ENCODE measurements at places on chromosomes 4 and X. TPM values are rescaled to one million over a fixed set of nuclear protein-coding genes. Genes with fewer than 3 reads are reported as not detected.

DNA sequence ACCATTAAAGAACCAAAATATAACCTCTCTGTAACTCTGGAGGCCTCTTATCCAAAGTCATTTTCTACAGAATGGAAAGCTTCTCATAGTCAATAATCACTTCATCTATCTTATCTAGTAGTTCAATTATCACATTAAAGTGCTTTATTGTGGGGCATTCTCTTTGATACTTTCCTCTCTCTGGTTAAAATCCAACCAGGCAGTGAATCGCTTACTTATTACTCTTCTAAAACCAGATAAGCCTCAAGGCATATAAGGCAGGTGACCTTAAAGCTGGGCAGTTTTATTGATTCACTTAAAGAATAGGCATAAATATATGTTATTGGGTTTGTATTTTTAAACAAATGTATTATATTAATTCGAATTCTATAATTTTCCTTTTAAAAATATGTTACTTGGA lies 2162.1 kb upstream of the TENM3 start:
- no peak for DNase-seq

GRCh38 chr4:150126201-150126863 lies 48.1 kb downstream of the DCLK2 start:
- DNase-seq, result no peak

DNA sequence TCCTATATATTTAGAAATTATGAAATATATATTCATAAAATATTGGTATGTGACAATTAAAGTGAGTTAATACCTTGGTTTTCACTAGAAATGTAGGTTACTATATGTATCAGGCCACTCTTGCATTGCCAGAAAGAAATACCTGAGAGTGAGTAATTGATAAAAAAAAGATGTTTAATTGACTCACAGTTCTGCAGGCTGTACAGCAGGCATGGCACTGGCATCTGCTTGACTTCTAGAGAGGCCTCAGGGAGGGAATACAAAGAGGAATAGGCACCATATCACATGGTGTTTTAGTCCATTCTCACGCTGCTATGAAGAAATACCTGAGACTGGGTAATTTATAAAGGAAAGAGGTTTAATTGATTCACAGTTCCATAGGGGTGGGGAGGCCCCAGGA lies 1560.6 kb downstream of the STIM2 start:
- DNase-seq, result no peak

DNA sequence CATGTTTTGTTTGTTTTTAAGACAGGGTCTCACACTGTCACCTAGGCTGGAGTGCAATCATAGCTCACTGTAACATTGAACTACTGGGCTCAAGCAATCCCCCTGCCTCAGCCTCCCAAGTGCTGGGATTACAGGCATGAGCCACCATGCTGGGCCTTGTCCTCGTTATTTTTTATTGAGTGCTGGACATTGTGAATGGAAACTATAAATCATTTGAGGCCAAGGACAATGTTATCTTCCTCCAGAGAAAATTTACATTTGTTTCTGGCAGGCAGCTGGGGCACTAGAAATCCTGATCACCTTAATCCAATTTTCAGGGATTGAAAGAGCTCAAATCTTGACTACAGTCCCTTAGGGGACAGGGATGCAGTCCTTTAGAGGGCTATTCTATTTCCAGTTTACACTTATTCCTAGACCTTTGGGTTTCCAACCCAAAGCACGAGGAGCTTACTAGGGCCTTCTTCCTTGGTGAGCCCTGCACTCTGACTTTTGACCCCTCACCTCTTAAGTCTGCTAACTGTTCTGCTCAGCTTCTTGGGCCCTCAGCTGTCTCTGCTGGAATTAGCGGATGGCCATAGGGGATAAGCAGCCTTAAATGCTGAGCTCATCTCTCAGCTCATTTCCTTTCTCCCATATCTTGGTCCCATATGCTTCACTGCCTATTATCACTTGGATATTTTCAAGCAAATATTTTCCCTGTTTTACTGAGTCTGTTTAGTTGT lies 23.0 kb upstream of the PDZD4 start:
- DNase-seq, result no peak

DNA sequence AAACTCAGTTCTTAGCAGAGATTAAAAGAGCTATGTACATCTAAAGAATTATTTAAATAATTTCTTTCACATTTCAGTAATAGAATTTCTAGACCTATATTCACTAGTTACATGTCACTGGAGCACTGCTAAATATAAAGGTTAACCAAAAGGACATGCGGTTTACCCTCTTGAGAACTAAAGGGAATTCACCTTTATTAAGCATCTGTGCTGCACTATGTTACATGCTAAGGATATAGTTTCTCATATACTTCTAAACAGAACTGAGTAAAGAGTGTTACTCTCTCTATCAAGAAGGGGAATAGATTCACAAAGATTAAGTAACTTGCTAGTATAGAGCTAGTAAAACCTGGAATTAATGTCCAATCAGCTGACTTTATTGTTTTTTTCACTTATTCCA lies 7.6 kb downstream of the SPIN3 start:
- no peak for DNase-seq

GRCh38 chr4:137510557-137511265 lies 21.6 kb downstream of the PCDH18 start:
- no peak for DNase-seq

- no peak for DNase-seq
Observed at GRCh38 chr4:109801895-109802319, at the start of gene CFI. TSS of gene CFI (minus strand) at chr4:109801999. CDS start at chr4:109801971, 28 bp downstream.

DNA sequence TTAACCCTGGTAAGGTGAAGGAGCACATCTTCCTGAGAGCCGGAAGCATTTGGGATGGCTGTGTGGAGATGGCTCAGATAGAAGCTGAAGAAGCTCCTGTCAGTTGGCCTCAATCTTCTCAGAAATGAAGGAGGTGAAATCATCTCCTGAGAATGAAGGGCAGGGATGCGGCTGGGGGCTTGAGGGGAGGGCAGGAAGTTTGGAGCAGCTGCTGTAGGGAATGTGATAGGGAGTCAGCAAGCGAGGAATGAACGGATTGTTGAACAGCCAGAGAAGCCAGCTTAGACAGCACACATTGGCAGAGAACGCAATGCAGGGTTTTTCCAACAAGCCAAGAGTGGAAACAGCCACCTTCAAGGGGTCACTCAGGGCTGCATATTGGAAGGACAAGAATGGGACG lies 10.0 kb downstream of the KCNE5 start:
- no peak for DNase-seq

- peak; percentile 47 for DNase-seq
Observed at GRCh38 chr4:47913861-47914219, 543 bp downstream of the NFXL1 start.

- no peak for DNase-seq
Observed at GRCh38 chr4:147969573-147970385, 237.9 kb downstream of the ARHGAP10 start.

GRCh38 chrX:10608099-10608498 lies 12.3 kb downstream of the MID1 start:
- DNase-seq, result no peak

GRCh38 chr4:3315566-3315965 lies 22.7 kb downstream of the RGS12 start:
- DNase-seq, result no peak

DNA sequence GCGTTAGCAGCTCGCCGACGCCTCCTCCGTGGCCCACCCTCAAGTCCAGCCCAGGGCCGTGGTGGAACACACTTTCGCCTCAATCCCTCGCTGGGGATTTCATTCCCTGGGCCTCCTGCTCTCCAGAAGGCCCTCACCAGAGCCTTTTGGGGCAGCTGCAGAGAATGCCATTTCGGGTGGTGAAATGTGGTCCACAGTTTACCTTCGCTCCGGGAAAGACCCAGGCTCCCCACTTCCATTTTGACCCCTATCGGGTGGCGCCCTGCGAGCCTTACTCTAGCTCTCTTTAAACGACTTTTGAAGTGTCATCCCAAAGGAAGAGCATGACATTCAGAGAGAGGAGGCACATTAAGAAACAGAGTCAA lies 496 bp downstream of the SH2D1A start:
- DNase-seq, result no peak

DNA sequence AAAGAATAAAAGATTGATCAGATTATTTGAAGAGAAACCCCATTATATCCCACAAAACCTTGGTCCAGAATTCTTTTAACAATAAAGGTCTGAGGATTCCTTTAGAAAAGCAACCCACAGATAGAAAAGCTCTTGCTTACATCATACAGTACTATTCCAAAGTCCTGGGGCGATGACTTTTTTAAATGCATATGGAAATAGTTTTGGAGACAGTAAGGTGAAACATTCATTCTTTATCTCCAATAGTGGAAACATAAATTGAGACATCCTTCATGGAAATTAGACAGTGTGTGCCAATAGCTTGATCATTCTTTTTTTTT lies 85.7 kb upstream of the UCP1 start:
- no peak for DNase-seq

DNA sequence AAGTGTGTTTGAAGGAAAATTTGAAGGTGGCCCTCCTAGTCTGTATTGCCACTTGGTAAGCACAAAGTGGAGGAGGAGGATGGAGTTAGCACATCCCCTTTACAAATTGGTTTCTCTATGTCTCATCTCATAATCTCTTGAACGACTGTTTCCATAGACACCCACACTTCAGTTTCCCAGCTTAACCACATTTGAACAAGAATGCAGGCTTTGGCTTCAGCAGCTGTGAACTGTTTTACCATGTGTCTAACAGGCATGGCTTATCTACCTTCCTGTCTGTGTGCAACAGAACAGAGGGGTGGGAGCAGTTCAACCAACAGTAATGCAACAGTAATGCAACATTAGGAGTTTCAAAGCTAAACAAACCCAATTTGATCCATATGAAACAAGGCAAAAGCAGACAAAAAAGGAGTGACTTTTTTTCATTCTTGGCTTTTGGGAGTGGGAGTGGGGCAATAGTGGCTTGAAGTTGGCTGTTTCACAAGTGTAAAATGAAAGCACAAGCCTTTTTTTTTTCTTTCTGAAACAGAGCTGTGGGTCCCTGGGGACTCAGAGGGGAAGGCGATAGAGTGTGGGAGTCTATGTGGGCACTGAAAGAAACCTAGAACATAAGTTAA lies 108.0 kb downstream of the ITM2A start:
- no peak for DNase-seq

- DNase-seq, result peak; percentile 71
Observed at GRCh38 chr4:52869196-52869595, 7.1 kb downstream of the RASL11B start.

GRCh38 chr4:95522682-95523530 lies 25.9 kb downstream of the UNC5C start:
- DNase-seq, result no peak

DNA sequence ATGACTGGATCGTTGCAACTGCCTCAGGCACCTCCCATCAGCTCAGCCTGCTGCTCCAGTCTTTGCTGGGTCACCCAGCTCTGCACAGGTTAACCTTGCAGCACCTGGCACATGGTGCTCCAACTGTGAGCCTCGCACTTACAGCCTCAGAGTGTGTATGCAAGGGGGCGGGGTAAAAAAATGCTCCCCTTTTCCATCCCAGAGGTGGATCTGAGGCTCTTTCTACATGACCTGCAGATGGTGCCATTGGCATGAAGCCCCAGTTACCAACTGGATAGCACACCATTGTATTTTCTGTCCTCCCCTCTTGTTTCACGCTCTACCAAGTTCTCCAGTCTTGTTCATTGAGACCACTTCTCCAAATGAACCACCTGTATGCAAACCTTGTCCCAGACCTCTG lies 46.2 kb upstream of the TRPC3 start:
- DNase-seq, result peak; percentile 26

- no peak for DNase-seq
Observed at GRCh38 chr4:137587796-137588195, 55.5 kb upstream of the PCDH18 start.

- DNase-seq, result no peak
Observed at GRCh38 chr4:47747211-47747610, 90.7 kb downstream of the CORIN start.

DNA sequence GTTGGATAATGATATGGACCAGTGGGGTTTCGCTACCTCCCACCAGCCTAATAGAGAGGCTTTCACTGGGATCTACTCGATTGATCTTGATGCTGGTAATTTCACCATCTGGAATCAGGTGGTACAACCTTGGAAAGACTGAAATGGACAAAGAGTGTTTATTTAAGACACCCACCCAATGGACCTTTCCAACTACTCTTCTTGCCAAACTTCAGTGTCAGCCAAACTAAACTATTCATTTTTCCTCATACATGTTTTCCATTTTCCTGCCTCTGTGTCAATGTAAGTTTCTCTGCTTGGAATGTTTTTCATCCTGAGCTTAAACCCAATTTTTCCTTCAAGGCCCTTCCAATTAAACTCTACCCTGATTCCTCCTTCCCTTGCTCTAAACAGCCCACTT lies 92.6 kb downstream of the LNX1 start:
- no peak for DNase-seq

DNA sequence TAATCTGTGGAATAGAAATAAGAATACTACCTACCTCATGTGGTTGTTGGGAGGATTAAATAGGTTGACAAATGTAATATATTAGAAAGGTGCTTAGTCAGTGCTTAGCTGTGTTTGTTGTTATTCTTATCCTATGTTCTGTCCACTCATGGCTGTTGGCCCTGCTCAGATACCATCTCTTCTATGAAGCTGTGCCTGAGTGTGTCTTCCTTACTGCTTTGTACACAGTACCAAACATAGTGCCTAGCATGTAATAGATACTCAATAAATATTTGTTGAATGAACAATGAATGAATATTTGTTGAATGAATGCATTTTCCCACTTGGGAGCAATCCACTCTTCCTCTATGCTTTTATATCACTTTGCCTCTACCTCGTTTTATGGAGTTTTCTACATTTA lies 57.2 kb downstream of the NHS start:
- no peak for DNase-seq

GRCh38 chrX:134645936-134646543 lies 12.2 kb downstream of the PLAC1 start:
- DNase-seq, result no peak

DNA sequence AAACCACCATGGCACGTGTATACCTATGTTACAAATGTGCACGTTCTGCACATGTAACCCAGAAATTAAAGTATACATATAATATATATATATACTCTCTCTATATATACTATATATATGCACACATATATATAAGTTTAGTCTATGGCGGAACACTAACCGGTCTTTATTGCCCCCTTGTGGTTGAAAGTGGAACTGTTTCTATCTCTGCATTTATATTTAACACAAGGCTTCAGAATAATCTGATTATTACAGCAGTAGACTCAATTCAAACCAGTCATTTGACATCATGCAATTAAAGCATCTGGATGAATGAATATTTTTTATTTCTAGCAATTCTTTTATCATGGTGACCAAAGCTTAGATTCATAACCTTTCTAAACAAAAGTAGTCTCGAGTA lies 14.6 kb downstream of the RAB9B start:
- DNase-seq, result no peak

DNA sequence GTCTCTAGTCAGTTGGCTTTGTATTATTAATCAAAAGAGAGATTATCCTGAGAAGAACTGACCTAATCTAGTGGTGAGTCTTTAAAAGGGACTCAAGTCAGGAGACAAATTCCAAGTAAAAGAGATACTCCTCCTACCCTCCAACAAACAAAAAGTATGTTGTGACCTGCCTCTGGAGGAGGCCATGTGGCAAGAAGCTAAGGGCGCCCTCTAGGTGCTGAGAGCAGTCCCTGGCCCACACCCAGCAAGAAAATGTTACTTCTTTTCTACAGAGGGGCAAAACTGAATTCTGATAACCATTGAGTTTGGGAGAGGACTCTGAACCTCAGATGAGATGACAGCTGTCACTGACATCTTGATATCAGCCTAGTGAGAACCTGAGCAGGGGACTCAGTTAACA lies 953.6 kb upstream of the AGA start:
- no peak for DNase-seq

UVSSA gene
- total RNA-seq, result 7.9 TPM

CCSER1 gene
- 9.6 TPM for total RNA-seq

NR0B1 gene
- total RNA-seq, result not detected

ZNF732 gene
- not detected for total RNA-seq

GPR34 gene
- 22.0 TPM for total RNA-seq

MAGEA4 gene
- total RNA-seq, result not detected

CRMP1 gene
- 1.9 TPM for total RNA-seq
